ENCODE measurements at places on chromosomes 3 and 15. TPM values are rescaled to one million over a fixed set of nuclear protein-coding genes. Genes with fewer than 3 reads are reported as not detected.

The GUCA1C gene
- 0.64 TPM for polyA plus RNA-seq

The SLC9A9 gene
- polyA plus RNA-seq = 6.4 TPM

The LMAN1L gene
- polyA plus RNA-seq = not detected

The WDR93 gene
- polyA plus RNA-seq = 3.0 TPM

The RTP1 gene
- polyA plus RNA-seq = not detected

The MELTF gene
- polyA plus RNA-seq = 2.4 TPM

The HESX1 gene
- polyA plus RNA-seq = 4.3 TPM

The NPAP1 gene
- polyA plus RNA-seq = 0.14 TPM

The NSUN3 gene
- 12.7 TPM for polyA plus RNA-seq

The CNTN6 gene
- polyA plus RNA-seq = 2.8 TPM

The ETV5 gene
- 25.7 TPM for polyA plus RNA-seq

The MKRN3 gene
- polyA plus RNA-seq = 0.89 TPM

The ALDH1A2 gene
- 333 TPM for polyA plus RNA-seq

The SAMD7 gene
- polyA plus RNA-seq = not detected

The DNAJC17 gene
- polyA plus RNA-seq = 38.5 TPM

The ZNF620 gene
- polyA plus RNA-seq = 10.6 TPM

The GRAMD2A gene
- polyA plus RNA-seq = 7.8 TPM

The CPN2 gene
- polyA plus RNA-seq = 0.65 TPM

The LHFPL4 gene
- not detected for polyA plus RNA-seq

The NLGN1 gene
- polyA plus RNA-seq = 4.8 TPM

The TNFAIP8L3 gene
- polyA plus RNA-seq = 2.1 TPM

The CRABP1 gene
- polyA plus RNA-seq = 55.2 TPM

The KIF15 gene
- 25.8 TPM for polyA plus RNA-seq

The ECE2 gene
- 0.10 TPM for polyA plus RNA-seq

The GOLGA8O gene
- polyA plus RNA-seq = 0.64 TPM

The SNTN gene
- not detected for polyA plus RNA-seq

The ZBTB47 gene
- polyA plus RNA-seq = 15.6 TPM

The VEPH1 gene
- 62.6 TPM for polyA plus RNA-seq

The TIMMDC1 gene
- polyA plus RNA-seq = 107 TPM

The DAZL gene
- polyA plus RNA-seq = not detected

The SMCO1 gene
- not detected for polyA plus RNA-seq

The ATP13A5 gene
- polyA plus RNA-seq = 0.11 TPM

The OCA2 gene
- 10.8 TPM for polyA plus RNA-seq

The SLC27A2 gene
- polyA plus RNA-seq = 67.2 TPM

The ANKUB1 gene
- 0.36 TPM for polyA plus RNA-seq

The LSAMP gene
- polyA plus RNA-seq = 15.7 TPM

The SEMA3G gene
- 29.1 TPM for polyA plus RNA-seq

The ADAMTSL3 gene
- 3.0 TPM for polyA plus RNA-seq

The CD200 gene
- polyA plus RNA-seq = 43.0 TPM

The EFCC1 gene
- polyA plus RNA-seq = 2.2 TPM

The NME9 gene
- polyA plus RNA-seq = 2.0 TPM

Measured in right renal cortex interstitium (tissue), 3 donors.